ENCODE measurements at places on chromosomes 1 and 21.

DNA sequence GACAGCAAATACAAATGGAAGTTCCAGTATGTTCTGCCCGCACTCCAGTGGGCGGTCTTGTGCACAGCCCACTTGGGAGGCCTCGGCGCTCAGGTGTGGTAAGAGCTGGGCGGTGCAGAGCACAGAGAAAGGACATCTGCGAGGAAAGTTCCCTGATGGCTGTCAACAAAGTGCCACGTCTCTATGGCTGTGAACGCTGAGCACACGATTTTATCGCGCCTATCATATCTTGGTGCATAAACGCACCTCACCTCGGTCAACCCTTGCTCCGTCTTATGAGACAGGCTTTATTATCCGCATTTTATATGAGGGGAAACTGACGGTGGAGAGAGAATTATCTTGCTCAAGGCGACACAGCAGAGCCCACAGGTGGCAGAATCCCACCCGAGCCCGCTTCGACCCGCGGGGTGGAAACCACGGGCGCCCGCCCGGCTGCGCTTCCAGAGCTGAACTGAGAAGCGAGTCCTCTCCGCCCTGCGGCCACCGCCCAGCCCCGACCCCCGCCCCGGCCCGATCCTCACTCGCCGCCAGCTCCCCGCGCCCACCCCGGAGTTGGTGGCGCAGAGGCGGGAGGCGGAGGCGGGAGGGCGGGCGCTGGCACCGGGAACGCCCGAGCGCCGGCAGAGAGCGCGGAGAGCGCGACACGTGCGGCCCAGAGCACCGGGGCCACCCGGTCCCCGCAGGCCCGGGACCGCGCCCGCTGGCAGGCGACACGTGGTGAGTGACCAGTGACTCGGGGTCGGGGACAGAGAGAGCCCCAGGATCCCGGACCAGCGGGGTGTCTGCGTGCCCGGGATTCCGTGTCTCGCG lies at the start of gene IL12RB2:
IL12RB2 (plus strand) TSS at position 623 of the 810 bp plus-strand sequence. CDS start 12,496 bp downstream, outside the sequence.
- peaks cover 13% of the 10 kb centered on the region for H3K27me3 ChIP-seq
- DNase-seq, result no peak
- no peaks in the 10 kb centered on the region for H3K36me3 ChIP-seq
- H3K27ac ChIP-seq, result no peak within 1 kb of the TSS
- no peak within 1 kb of the TSS for H3K4me3 ChIP-seq

DNA sequence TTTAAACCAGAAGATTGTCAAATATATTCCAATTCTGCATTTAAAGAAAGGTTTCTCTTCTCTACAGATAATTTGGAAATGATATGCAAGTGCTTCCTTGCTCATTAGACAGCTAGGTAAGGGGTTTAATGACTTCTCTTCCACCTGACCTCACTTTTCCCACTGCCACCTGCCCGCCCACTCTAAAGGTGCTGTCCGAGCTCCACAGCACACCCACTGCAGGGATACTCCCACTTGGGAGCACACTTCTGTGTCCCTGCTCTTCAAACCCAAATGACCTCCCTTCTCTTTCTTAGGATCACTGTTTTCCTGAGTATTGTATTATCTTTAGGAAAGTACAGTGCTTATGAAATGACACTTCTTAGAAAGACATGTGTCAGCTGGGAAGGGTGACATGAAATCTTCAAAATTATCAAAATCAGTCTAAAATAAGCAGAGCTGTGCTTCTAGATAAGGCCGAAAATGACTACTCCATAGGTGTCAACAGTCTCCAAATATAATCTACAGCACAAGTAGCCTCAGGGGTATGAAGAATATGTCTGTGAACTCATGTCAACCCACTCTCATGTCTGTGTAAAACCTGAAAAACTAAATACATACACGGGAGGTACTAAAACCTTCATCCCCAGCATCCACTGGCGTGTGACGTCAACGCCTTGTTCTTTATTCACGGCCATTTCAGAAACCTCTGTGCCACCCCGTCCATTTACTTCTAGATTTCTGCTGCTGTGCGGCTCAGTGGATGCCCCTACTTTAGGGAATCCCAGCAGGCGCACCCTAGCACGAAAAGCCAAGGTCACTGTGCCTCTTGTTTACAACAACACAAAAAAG lies 71.0 kb downstream of the SLC45A1 start:
- H3K4me3 ChIP-seq, result no peak overlapping the region
- no peaks in the 10 kb centered on the region for H3K27me3 ChIP-seq
- no peaks in the 10 kb centered on the region for H3K36me3 ChIP-seq
- H3K4me1 ChIP-seq, result peaks cover 13% of the 10 kb centered on the region
- H3K27ac ChIP-seq, result no peak overlapping the region
- no peak for DNase-seq

DNA sequence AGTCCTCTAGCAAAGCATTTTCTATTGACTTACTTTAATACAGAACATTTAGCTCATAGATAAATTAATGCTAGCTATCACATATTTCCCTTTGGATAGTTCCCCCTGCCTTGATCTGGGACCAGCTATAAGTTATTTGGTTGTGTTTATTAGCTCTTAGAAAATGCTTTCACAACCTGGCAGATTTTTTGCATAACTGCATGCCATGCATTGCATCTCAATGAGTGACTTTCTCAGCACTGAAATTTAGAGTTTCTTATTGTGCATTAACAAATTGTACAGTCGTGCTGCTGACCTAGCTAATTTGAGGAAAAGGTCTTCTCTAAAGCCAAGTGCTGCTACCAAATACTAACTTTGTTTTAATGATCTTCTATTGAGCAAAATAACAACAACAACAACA lies 164.8 kb downstream of the PLPPR5 start:
- H3K4me3 ChIP-seq, result no peak overlapping the region
- no peaks in the 10 kb centered on the region for H3K27me3 ChIP-seq

- no peaks in the 10 kb centered on the region for H3K4me1 ChIP-seq
- no peaks in the 10 kb centered on the region for H3K27me3 ChIP-seq
- no peaks in the 10 kb centered on the region for H3K36me3 ChIP-seq
These were observed 30.7 kb downstream of the CNIH4 start for GRCh38 chr1:224387302-224387912.

DNA sequence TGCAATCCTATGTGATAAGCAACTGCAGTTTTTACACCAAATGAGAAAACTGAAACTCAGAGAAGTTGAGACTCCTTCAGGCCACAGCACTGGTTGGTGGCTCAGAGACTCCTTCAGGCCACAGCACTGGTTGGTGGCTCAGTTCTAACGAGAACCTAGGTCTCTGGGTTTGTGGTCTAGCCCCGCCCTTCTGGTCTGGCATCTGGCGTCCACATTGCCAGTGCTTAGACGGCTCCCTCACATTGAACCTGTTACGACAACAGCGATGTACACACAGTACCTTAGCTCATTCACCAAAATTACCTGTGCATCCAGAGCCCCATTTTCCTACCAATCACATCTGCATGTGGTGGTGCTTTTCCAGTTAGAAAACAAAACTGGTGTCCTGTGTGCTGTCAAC lies 66.1 kb downstream of the NID1 start:
- H3K36me3 ChIP-seq, result no peaks in the 10 kb centered on the region
- no peak overlapping the region for H3K4me3 ChIP-seq
- peak overlapping the region; percentile 55 for H3K27ac ChIP-seq
- H3K4me1 ChIP-seq, result no peaks in the 10 kb centered on the region
- no peak for DNase-seq

DNA sequence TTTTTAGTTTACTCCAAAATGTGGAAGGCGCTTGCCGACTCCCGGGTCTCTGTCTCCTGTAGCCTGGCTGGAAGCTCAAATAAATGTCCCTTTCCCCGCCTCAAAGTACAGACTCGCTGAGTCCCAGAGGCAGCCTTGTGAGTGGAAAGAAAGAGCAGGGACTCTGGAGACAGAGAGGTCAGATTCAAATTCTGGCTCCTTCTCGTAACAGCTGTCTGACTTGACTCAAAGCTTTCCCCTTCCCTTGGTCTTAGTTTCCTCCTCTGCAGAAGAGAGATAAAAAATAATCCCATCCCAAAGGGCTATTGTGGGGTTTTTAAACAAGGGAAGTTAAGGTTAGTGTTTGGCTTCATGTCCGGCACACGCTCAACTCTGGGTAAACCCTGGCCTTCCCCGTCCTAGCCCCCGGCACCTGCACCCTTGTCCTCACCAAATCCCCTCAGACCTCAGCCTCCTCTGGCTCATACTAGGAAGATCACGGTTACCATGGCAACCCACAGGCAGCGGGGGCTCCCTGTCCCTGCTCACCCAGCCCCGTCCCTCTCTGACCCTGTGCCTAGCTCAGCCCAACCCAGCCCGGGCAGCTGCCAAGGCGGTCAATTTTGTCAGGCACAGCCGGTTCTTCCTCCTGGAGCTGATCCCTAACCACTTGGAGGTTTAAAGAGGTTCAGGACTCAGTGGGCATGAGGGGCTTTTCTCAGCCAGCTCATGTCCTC lies 49.2 kb upstream of the IGSF21 start:
- H3K36me3 ChIP-seq, result no peaks in the 10 kb centered on the region
- no peak overlapping the region for H3K4me3 ChIP-seq
- no peak for DNase-seq
- H3K4me1 ChIP-seq, result no peaks in the 10 kb centered on the region
- H3K27ac ChIP-seq, result no peak overlapping the region

GRCh38 chr1:183932412-183932811 lies 105.1 kb downstream of the COLGALT2 start:
- DNase-seq, result peak; percentile 87
- no peaks in the 10 kb centered on the region for H3K36me3 ChIP-seq
- no peak overlapping the region for H3K4me3 ChIP-seq

GRCh38 chr1:23577056-23578004 lies 18.0 kb upstream of the ID3 start:
- peak; percentile 53 for DNase-seq
- peak overlapping the region; percentile 78 for H3K27ac ChIP-seq
- no peak overlapping the region for H3K4me3 ChIP-seq
- H3K4me1 ChIP-seq, result no peaks in the 10 kb centered on the region
- no peaks in the 10 kb centered on the region for H3K36me3 ChIP-seq
- H3K27me3 ChIP-seq, result no peaks in the 10 kb centered on the region

- H3K4me1 ChIP-seq, result peaks cover 5% of the 10 kb centered on the region
- no peak for DNase-seq
- H3K36me3 ChIP-seq, result no peaks in the 10 kb centered on the region
These were observed 13.5 kb upstream of the TINAGL1 start for GRCh38 chr1:31562707-31563360.

GRCh38 chr1:203028784-203029553 lies 2.7 kb downstream of the PPFIA4 start:
- no peaks in the 10 kb centered on the region for H3K36me3 ChIP-seq
- H3K27ac ChIP-seq, result no peak overlapping the region
- DNase-seq, result no peak
- H3K27me3 ChIP-seq, result no peaks in the 10 kb centered on the region
- H3K4me3 ChIP-seq, result no peak overlapping the region
